DMS53 (cell line): ENCODE measurements at places on chromosomes 7 and 10.

- no peak for DNase-seq
Observed at GRCh38 chr10:59027975-59028655, 148.3 kb upstream of the PHYHIPL start.

GRCh38 chr7:123522066-123522465 is 12.3 kb downstream of the IQUB start:
- DNase-seq, result no peak

GRCh38 chr7:323410-323809 is 33.4 kb downstream of the FOXL3 start:
- no peak for DNase-seq

GRCh38 chr10:32166365-32166764 is 110.1 kb upstream of the KIF5B start:
- peak; percentile 97 for DNase-seq

DNA sequence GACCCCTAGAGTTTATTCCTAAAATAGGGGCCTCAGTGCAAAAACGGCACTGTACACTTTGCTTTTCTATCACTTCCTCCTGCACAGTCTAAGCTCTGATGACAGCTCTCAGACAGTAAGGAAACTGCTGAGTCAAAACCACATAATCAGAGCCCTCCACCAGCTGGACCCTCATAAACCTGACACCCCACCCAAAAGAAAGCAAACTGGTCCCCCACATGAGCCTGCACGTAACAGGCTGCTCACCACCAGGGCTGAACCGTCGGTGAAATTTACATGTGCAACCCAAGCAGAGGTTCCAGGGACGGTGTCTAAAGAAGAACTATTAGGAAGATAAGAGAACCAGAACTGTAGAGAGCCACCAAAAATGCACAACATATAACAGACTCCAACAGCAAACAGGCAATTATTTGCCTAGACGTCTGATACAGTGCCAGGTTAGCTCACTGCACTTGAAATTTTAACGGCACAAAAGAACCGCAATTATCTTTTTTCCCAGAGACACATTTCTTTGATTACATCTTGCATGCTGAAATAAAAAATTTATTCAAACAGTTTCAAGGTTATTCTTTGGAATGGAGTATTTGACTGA is 19.6 kb downstream of the SGMS1 start:
- peak; percentile 52 for DNase-seq

- DNase-seq, result no peak
Observed at GRCh38 chr10:62585211-62585775, 211.1 kb downstream of the ZNF365 start.

DNA sequence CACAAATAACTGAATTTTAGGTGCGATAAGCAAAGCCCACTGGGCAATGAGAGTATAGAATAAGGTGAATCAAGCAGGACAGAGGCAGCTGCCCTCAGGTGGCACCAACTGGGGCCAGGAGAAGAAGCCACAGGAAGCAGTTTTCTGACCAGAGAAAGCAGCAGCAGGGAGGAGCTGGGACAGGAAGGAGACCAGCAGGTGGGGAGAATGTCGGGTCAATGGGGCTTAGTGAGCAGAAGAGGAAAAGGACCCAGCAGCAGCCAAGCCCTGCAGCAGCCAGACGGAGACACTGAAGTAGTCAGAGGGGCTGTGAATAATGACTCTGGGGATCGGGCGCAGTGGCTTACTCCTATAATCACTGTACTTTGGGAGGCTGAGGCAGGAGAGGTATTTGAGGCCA is 209.6 kb upstream of the SH2B2 start:
- peak; percentile 20 for DNase-seq
